Activated CD4-positive, alpha-beta T cell treated with anti-CD3 and anti-CD28 coated beads, Interleukin-2, amount 50 U/mL, for 4 hours (primary cell): ENCODE measurements at places on chromosomes 1 and 21.

DNA sequence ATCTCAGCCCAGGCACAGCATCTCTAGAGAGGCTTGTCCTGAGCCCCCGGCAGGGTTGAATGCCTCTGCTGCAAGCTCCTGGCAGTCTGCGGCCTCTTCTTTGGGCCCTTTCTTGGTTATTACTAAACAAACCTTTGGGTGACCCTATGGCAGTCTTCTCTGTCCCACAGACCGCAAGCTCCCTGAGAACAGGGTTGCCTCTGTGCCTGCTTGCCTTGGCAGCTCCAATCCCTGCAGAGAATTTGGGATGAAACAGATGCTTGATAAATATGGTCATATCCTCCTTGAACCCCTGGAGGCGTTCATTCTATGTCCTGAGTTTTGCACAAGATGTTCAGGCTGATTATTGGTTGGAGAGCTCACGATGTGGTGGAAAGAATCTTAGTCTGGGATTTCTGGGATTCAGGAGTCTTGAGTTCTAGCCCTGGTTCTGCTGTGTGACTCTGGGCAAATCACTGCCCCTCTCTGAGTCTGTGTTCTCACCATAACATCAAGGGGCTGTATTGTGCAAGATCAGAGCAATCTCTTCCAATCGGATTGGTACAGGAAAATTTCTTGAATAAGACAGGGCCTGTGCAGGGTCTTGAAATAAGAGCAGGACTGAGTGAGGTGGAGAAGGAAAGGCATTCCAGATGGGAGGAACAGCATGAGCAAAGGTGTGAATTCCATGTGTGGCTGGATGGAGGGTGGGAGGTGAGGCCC, 49.6 kb downstream of the EDN2 start:
- no peak for DNase-seq

GRCh38 chr1:89588480-89588879, 44.4 kb upstream of the LRRC8C start:
- no peak for DNase-seq

DNA sequence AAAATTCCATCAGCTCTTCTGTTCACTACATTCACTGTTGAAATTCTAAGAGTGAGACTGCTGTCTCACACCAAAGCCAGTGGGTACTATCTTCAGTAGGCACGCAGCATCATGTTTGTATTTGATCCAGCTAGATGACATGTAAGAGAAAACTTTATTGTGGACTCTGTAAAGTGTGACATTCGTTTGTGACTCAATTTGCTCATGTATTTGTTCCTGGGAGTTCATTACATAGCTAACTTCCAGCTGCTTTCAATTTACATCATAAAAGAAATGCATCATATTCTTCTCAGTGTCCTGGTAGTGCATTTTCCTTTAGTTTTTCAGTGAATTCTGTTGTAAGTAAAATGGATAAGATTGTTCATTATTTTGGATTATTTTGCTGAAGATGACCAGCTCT, 31.4 kb downstream of the CTH start:
- no peak for DNase-seq

DNA sequence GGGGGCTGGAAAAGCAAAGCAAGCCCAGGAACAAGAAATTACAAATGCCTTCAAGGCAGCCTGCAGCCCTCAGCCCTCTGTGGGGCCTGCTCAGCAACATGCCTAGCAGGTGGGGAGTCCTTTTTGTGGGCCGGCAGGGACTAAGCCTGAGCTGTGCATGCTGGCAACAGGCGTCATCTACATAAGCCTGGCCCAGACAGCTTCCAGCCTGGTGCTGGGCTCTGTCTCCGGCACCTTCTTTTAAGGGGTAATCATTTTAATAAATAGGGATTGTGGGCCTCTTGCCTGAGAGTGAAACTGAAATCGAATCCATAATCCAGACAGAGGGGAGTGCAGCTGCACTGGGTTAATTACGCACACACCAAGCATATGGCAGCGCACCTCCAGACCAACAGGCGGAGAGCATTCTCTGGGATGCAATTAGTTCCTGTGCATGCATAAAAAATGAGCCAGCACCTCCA, 96.6 kb downstream of the DDX20 start:
- no peak for DNase-seq

DNA sequence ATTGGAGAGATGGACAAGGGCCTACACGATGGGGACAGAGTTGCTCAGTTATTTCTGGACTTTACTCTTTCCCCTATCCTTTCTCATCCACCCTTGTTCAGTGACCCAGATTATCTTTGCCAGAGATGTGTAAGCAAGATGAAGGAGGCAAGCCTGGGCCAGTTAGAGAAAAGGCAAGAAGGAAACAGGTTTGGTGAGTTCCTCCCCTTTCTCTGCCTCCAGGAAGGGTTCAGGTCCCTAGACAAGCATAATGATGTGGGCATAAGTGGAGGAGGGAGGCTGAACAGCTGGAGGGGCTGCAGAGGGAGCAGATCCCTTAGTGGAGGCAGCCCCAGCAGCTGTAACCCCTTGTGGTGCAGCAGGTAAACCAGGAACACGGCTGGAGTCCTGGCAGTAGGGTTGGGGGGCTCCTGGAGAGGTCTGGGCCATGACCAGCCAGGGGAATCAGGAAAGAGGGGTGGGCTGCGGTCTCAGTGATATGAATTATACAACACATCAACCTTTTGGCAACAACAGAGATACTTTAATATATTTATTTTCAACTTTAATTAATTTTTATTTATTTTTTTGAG, 9.2 kb upstream of the CDC42 start:
- DNase-seq, result no peak

DNA sequence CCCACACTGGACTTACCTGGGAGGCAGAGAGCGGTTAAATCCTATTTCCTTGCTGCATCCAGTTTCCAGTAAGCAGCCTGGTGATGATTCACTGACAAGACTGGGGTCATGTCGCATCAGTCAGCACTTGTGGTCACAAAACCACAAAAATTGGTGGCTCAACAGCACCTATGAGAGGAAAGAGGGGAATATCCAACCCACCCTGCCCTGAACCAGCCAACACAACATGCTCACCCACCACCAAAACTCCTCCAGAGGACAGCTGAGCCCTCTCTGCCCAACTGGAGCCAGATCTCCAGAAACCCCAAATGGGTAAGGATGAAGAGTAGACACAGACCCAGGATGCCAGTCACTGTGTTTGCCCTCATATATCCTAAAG, 64.0 kb downstream of the CD46 start:
- DNase-seq, result peak; percentile 26

GRCh38 chr1:11977625-11978024, 2.6 kb upstream of the MFN2 start:
- no peak for DNase-seq

GRCh38 chr1:210288116-210288515, 40.6 kb upstream of the HHAT start:
- no peak for DNase-seq
